ENCODE measurements at places on chromosomes 7 and 10.

DNA sequence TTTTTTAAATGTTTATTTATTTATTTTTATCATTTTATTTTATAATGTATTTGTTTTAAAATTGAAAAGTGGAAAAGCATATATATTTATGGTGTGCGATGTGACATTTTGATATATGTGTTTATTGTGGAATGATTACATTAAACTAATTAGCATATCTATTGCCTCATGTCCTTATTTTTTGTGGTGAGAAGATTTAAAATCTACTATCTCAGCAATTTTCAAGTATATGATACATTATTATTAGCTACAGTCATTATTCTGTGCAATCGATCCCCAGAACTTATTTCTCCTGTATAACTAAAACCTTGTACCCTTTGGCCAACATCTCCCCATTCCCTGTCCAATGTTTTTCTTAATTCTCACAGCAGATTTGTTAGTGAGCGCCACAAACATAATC lies 115.6 kb upstream of the SHH start:
- DNase-seq, result no peak

- DNase-seq, result no peak
These were observed 67.8 kb downstream of the GSAP start for GRCh38 chr7:77348371-77348813.

- DNase-seq, result no peak
These were observed 137.6 kb downstream of the ZNF467 start for GRCh38 chr7:149635561-149636329.

GRCh38 chr10:80713398-80713928 lies 175.8 kb downstream of the SH2D4B start:
- no peak for DNase-seq

GRCh38 chr7:116176226-116176625 lies 34.1 kb upstream of the TES start:
- DNase-seq, result no peak

DNA sequence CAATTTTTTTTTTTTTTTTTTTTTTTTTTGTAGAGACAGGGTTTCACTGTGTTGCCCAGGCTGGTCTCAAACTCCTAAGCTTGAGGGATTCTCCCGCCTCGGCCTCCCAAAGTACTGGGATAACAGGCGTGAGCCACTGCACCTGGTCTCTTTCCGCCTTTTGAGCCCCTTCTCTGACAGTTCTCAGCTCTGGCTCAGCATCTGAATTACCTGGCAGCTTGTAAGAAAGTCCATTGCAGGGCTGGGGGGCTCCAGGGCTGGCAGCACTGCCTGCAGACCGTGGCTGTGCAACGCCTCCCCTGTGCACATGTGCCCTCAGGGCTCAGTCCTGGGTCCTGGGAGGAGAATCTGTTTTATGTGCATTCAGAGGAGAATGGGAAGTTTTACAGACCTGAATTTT lies 37.6 kb downstream of the VWA2 start:
- no peak for DNase-seq

- no peak for DNase-seq
These were observed 312.1 kb downstream of the LHFPL3 start for GRCh38 chr7:104640506-104640905.

- DNase-seq, result no peak
These were observed 149.0 kb downstream of the TNS3 start for GRCh38 chr7:47432671-47433563.

GRCh38 chr10:29132551-29133111 lies 156.2 kb upstream of the LYZL1 start:
- DNase-seq, result no peak

DNA sequence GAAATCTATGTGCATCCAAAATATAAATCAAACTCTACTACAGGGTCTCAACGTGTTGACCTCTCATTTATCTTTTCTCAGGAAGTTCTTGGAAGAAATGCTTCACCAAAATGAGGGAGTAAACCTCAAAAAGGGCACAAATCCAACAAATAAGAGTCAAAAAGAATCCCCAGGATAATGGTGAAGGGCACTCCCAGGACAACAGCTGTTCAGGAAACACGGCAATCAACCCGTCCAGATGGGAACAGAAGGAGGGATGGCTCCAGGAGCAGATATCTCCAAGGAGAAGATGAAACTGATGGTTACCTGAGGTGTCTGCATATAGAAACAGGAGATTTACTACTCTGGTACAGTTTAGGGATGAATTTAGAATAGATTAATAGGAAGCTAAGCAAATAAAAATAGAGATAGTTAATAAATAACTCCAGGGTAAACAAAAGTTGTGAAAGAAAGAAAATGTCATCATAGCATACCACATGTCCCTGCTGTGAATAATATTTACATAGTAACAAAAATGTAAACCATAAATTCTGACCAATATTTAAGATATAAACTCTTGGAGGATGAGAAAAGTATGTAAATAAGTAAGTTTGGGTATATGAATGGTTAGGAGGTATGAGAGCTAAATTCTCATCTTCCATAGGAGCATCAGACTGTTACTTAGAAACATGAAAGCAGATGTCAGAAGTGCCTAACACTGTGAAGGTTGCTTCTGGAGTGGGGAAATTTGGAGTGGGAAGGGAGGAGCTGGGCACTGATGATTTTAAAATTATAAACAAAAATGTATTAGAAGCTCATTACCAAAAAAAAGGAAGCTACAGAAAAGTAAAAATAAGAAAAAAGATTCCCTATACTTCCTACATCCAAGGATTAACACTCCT lies 237.5 kb upstream of the HPS1 start:
- no peak for DNase-seq

GRCh38 chr10:298033-298432 lies 162.8 kb downstream of the ZMYND11 start:
- no peak for DNase-seq

GRCh38 chr10:35346248-35346647 lies 9.9 kb downstream of the CCNY start:
- DNase-seq, result no peak

DNA sequence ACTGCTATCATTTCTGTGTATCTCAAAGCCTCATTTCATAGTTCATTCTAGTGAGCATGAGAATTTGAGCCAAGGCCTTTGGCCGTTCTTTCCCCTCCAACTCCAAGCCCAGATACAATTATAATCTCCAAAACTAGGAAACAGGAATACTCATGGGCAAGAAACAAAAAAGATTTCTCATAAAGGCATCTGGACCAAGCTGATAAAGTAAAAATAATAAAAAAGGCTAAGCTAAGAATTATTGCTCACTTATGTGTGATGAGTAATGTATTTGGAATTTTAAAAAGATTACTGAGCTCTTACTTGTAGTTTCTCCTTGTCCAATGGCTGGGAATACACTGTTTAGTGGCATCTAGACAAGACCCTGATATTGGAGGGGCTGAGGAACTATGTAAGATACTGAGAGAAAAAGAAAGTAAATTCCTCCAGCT lies 196.4 kb upstream of the POM121L12 start:
- no peak for DNase-seq

All from stimulated activated CD4-positive, alpha-beta T cell treated with anti-CD3 and anti-CD28 coated beads, Interleukin-12 subunit alpha, Interleukin-12 subunit beta, amount 100 ng/mL, for 48 hours (primary cell).